ENCODE measurements at places on chromosomes 12 and 14.

- no peak for DNase-seq
Measured at GRCh38 chr12:15599266-15600037, 189.7 kb downstream of the EPS8 start.

GRCh38 chr12:101738920-101739665 is at the start of gene SYCP3:
Gene SYCP3, minus strand, starts transcription at chr12:101739462. Its CDS starts 1,527 bp downstream, at chr12:101737935.
- no peak for DNase-seq

DNA sequence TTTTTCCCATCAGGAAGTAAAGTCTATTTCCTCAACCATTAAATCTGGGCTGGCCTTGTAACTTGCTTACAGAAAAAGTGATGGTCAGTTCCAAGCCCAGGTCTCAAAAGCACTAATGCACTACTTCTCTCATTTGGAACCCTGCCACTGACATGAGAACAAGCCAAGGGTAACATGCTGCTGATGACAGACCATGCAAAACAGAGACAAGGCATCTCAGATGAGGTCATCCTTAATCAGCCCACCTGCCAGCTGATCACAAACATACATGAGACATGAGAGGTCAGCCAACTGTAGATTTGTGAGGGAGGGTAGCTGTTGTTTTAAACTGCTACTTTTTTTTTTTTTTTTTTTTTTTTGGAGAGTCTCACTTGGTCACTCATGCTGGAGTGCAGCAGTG is 16.2 kb downstream of the TWF1 start:
- no peak for DNase-seq

- DNase-seq, result no peak
Measured at GRCh38 chr14:62110941-62111340, 348.7 kb downstream of the SNAPC1 start.

DNA sequence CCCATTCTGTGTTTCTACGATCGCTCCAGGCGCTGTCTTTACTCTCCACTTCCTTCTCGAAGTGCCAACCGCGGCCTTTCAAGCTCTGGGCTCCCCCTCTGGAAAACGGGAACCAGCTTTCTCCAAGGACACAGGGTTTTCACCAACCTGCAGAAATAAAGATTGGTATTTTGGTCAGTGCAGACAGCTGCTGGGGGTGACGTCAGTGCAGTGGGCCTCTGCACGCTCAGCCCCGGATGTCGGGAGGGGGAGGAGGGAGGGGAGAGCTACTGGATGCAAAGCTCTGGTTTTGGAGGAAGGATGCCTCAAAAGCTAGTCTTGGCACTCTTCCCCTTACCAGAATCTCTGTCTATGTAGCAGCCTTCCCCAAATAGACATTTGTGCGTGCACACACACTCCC is 19.9 kb downstream of the HRK start:
- no peak for DNase-seq

- no peak for DNase-seq
Measured at GRCh38 chr12:47082283-47082682, 2.5 kb upstream of the AMIGO2 start.

GRCh38 chr12:45276154-45276755 is 60.4 kb downstream of the ANO6 start:
- DNase-seq, result no peak
